Activated CD4-positive, CD25-positive, alpha-beta regulatory T cell treated with anti-CD3 and anti-CD28 coated beads, Interleukin-2, amount 50 U/mL, for 24 hours (primary cell): ENCODE measurements at places on chromosomes 11 and 22.

- ATAC-seq: peak; percentile 83
Observed at GRCh38 chr11:63985812-63986155, 454 bp upstream of the OTUB1 start.

- no peak for ATAC-seq
Observed at GRCh38 chr11:102395720-102396393, 48.8 kb downstream of the BIRC2 start.

GRCh38 chr11:65915821-65916251, 3.0 kb downstream of the C11orf68 start:
- ATAC-seq: no peak

GRCh38 chr11:109018639-109019038, 353.8 kb downstream of the DDX10 start:
- ATAC-seq: no peak

DNA sequence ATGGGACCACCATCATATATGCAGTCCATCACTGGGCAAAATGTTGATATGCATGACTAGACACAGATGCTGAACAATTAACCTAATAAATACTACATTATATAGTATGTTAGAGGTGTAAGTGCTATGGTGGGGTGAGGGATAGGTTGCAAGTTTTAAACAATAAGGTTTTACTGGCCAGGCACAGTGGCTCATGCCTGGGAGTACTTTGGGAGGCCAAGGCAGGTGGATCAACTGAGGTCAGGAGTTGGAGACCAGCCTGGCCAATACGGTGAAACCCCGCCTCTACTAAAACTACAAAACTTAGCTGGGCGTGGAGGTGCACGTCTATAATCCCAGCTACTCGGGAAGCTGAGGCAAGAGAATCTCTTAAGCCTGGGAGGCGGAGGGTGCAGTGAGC, 28.1 kb downstream of the F2 start:
- ATAC-seq: no peak

GRCh38 chr11:36627471-36627870, 29.4 kb upstream of the RAG2 start:
- no peak for ATAC-seq

DNA sequence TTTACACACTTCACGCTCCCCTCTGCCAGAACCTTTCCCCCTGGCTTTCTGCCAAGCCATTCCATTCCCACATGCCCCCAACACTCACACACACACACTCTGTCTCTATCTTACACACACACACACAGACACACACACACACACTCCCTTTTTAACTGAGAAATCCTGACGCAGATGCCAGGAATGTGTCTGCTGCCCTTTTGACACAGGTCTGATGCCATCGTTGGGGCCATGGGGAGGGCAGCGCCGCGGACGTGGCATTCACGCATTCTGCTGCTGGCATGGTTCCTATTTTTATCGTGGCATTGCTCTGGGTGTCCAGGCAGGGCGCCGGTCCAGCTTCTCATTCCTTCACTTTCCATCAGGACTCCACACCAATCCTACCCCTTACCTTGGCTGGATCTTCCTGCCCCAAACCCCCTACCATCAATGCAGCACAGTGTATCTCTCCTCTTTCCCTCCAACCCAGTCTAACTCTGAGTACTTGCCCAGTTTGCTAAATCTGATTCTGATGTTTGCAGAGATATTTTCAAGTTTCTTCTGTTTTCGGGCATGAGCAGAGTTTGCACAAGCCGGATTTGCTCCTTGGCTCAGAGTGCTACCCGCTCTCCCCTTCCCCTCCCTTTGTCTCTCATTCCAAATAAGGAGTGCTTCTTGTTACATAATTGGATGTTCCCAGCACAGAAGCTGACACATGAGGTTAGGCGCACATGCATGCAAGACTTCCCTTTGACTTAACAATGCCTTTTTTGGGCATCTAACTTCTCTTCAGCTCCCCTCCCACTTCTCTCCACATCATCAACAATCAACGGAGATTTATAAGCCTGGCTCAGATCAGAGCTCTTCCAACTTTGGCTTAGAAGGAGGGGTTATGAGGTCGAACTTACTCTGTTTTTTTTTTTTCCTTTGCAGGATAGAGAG, 18.8 kb downstream of the SNX19 start:
- ATAC-seq: no peak

- no peak for ATAC-seq
Observed at GRCh38 chr11:127843483-127844396, 743.6 kb downstream of the ETS1 start.

DNA sequence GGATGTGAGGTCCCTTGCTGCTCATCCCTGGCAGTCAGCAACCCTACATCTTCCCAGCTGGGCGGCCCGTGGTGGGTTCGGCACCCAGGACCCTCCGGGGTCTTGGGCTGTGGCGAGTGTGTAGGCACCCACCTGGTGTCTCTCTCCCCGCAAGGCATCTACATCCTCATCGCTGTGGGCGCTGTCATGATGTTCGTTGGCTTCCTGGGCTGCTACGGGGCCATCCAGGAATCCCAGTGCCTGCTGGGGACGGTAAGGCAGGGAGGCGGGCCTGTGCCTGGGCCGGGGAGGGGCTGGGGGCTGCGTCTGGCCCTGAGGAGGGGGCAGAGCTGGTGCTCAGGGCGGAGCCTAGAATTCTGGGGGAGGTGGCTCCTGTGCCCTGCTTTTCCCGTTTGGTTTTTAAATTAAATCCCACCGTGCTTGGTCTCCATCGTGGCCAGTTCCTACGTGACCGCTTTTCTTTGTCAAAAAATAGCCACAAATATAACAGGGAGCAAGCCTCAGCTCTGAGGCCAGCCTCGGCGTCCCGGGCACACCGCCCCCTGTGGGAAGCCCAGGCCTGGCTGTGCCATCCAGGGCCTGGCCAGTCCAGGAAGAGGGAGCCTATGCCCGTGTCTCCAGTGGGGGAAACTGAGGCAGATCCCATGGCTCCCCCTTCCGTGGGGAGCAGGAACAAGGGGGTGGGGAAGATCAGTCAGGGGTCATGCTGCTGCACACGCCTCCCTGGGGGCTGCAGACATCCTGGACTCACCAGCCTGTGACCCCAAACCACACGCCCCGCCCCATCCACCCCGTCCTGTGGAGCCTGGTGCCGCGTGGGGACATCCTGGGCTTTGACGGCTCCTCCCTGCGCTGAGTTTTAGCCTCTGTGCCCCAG, 6.4 kb upstream of the TSSC4 start:
- no peak for ATAC-seq

- no peak for ATAC-seq
Observed at GRCh38 chr11:119699227-119699626, 29.8 kb downstream of the NECTIN1 start.

GRCh38 chr11:57604296-57605027, 7.0 kb downstream of the SERPING1 start:
- no peak for ATAC-seq

GRCh38 chr22:31614781-31615490, 47.1 kb downstream of the PISD start:
- ATAC-seq: no peak

- ATAC-seq: no peak
Observed at GRCh38 chr11:107275632-107276031, 182.0 kb downstream of the CWF19L2 start.

GRCh38 chr11:95152876-95153856, 63.5 kb downstream of the ENDOD1 start:
- peak; percentile 49 for ATAC-seq

DNA sequence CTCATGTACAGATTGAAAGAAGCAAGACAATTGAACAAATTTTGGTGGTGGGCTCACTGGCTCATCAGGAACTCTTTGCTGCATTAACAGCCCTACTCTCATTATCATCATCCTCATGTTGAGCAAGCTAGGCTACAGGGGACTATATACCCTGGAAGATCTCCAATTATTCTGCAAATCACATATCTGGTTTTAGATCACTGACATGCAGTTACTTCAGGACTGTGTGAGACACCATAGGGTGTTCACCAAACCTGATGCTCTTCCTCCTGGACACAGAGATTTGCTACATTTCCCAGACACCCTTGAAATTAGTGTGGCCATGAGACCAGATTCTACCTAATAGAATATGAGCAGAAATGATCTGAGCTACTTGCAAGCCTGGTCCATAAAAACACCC, 23.0 kb upstream of the ME3 start:
- ATAC-seq: no peak

- ATAC-seq: no peak
Observed at GRCh38 chr22:44086271-44087088, 62.4 kb downstream of the PARVB start.

DNA sequence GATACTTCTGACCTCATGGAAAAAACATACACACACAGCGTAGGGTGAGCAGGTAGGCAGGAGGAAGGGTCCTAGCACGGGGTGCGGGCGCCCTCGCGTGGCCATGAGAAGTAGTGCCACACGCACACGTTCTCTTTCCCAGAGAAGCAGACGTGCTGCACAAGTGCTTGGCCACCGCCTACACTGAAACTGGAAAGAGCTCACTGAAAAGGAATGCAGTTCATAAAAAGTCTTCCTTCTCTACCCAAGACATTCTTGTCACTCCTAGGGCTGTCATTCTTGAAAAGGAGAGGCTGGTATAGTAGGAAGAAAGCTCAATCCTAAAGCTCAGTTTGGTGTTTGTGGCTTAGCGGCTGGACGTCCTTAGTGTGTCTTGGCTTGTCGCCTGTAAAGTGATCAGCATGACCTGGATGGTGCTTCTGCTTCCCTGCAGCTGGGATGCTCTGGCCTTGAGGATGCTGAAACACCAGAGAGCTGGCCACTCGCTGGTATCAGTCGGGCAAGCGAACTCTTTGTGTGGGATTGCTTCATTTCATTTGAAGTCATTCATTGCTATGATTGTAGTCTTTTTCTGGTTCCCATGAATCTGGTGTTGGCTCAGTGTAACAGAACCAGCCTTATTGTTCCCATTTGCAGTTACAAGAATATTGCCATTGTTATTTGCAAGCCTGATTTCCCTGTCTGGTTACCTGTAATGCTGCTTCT, 303.8 kb downstream of the NTM start:
- peak; percentile 30 for ATAC-seq

GRCh38 chr22:48405741-48406140, 1421.9 kb downstream of the BRD1 start:
- no peak for ATAC-seq

DNA sequence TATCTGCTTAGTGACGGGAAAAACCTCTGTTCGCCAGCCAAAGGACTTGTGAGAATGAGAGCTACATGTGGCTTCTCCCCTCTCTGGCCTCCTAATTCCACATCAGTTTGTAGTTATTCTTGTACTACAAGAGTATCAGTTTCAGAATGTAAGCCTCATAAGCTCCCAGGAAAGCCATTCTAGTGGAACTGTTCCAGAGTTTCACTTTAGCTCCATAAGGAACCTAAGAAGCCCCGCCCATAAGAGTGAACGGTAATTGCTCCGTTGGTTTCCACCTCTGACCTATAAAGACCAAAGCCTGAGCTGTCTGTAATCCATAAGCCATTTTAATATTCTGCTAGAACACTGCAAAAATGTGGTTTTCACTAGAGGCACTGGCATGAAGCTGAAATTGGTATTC, 53.0 kb downstream of the SIK3 start:
- ATAC-seq: no peak

DNA sequence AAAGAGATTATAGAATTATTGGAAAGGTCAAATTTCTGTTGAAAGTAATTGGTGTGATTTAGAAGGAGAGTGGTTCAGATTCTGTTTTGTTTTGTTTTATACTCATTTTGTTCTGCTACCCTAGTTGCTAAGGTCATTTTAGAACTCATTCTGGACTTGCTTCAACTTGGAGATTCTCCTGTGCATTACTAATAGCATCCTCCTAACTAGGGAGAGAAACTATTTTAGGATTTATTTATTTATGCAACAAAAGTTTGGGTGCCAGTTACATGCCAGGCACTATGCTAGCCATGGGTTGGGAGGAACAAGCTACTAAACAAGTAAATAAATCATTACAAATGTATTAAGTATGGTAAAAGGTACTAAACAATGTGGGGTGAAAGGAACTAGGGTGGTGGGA, 84.0 kb downstream of the YAP1 start:
- no peak for ATAC-seq

- ATAC-seq: no peak
Observed at GRCh38 chr11:120646206-120646605, 134.7 kb downstream of the GRIK4 start.

- peak; percentile 38 for ATAC-seq
Observed at GRCh38 chr11:47924184-47924691, 56.1 kb upstream of the PTPRJ start.

DNA sequence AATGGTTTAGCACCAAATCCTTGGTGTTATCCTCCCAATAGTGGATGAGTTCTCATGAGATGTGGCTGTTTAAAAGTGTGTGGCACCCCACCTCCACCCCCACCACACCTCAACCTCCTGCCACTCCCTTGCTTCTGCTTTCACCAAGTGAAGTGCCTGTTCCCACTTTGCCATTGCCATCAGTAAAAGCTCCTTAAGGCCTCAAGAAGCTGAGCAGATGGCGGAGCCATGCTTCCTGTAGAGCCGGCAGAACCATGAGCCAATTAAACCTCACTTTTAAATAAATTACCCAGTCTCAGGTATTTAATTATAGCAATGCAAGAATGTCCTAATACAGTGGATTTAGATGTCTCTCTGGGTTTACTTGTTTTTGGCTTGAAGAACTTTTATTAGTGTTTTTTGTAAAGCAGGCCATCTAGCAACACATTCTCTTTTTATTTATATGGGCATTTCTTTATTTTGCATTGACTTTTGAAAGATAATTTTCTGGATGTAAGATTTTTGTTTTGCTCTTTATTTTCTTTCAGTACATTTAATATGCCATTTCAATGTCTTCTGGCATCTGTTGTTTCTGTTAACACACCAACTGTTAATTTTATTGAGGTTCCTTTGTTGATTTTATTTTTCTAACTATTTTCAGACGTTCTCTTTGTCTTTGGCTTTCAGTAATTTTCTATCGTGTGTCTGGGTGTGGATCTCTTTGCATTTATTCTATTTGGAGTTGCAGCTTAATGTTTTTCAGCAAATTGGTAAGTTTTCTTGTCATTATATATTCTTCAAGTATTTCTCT, 724.5 kb upstream of the CNTN5 start:
- ATAC-seq: no peak

- no peak for ATAC-seq
Observed at GRCh38 chr11:8235925-8236324, 27.8 kb downstream of the LMO1 start.

DNA sequence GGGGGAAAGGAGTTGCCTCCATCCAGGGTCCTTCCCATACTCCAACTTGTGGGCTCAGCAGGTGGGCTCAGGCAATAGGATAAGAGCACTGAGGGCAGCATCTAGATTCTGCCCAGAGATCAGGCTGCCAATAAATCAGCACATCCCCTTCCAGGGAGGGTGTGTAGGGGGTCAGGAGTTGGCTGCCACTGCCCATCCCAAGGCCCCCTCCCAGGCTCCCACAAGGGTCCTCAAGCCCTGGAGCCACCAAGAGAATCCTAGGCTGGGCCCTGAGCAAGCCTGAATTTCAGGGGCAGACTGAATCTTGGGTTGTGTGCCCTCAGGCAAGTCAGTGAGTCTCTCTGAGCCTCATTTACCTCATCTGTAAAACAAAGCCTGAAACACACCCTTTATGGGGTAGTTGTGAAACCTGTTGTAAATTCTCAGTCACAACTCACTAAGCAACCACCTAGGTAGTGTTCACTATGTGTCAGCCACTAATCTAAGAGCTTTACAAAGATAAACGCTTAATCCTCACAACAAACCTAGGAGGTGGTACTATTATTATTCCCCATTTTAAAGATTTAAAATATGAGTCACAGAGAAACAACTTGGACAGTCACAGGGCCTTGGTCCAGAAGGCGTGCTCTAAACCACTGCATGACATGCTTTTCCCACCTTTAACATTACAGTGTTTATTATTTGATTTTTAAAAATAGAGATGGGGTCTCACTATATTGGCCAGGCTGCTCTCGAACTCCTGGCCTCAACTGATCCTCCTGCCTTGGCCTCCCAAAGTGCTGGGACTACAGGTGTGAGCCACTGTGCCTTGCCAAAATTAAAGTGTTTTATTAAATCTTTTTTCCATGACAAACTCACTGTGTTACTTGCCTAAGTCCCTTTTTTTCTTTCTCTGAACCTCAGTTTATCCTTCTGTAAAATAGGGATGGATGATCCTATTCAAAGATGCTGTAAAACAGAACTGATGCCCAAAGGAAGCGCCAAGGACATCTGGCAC, 36.2 kb downstream of the LMO1 start:
- ATAC-seq: no peak
